ENCODE measurements at places on chromosomes 1 and 21. TPM values are rescaled to one million over a fixed set of nuclear protein-coding genes. Genes with fewer than 3 reads are reported as not detected.

Gene MAEL
- 2.3 TPM for total RNA-seq

Gene CLCNKB
- not detected for total RNA-seq

Gene KPRP
- total RNA-seq = not detected

Gene CAMK1G
- 0.17 TPM for total RNA-seq

Gene HIVEP3
- total RNA-seq = 2.1 TPM

Gene TFF1
- not detected for total RNA-seq

Gene LRRC53
- not detected for total RNA-seq

Gene TFB2M
- 10.0 TPM for total RNA-seq

Gene DCDC2B
- not detected for total RNA-seq

Gene HEYL
- total RNA-seq = 8.6 TPM

Gene OXCT2
- total RNA-seq = 0.83 TPM

Gene SMIM1
- total RNA-seq = 16.3 TPM

Gene UMODL1
- total RNA-seq = 0.13 TPM

Gene FMO4
- 3.2 TPM for total RNA-seq

Gene OR10J1
- total RNA-seq = not detected

Gene AJAP1
- 0.40 TPM for total RNA-seq

Gene TMPRSS2
- 0.42 TPM for total RNA-seq

Gene SYTL1
- total RNA-seq = 0.29 TPM

Gene MYBPHL
- not detected for total RNA-seq

Gene PTGFR
- 2.1 TPM for total RNA-seq

Gene FMO2
- total RNA-seq = 46.2 TPM

Gene UTP25
- total RNA-seq = 3.7 TPM

Gene LCE2C
- not detected for total RNA-seq

Gene ZNF670
- 2.3 TPM for total RNA-seq

Gene CD48
- total RNA-seq = 1.1 TPM

Gene RBP7
- 5.4 TPM for total RNA-seq

Gene KMO
- total RNA-seq = 0.42 TPM

Gene LAD1
- total RNA-seq = not detected

Gene IFI6
- total RNA-seq = 83.0 TPM

Gene TRIM46
- 0.17 TPM for total RNA-seq

Gene ADAM30
- total RNA-seq = not detected

Gene GFI1
- 0.99 TPM for total RNA-seq

Gene ZNF281
- total RNA-seq = 14.1 TPM

Gene BEND5
- total RNA-seq = 3.7 TPM

Gene ABCG1
- total RNA-seq = 16.2 TPM

Gene C2CD2
- total RNA-seq = 24.5 TPM

Gene NTMT2
- not detected for total RNA-seq

Gene EPHA2
- total RNA-seq = 7.1 TPM

Gene LCE1D
- not detected for total RNA-seq

Gene KRTAP21-1
- total RNA-seq = not detected

Gene GSTM1
- total RNA-seq = 23.1 TPM

Gene A3GALT2
- total RNA-seq = not detected

Gene CRYBG2
- 0.86 TPM for total RNA-seq

Gene SEMA4A
- 1.9 TPM for total RNA-seq

Gene BRINP2
- 1.7 TPM for total RNA-seq

Gene TCEA3
- total RNA-seq = 18.5 TPM

Gene IL20
- not detected for total RNA-seq

Gene PADI2
- total RNA-seq = 0.39 TPM

Data from esophagus muscularis mucosa (tissue), 4 donors.